ENCODE measurements at places on chromosomes 12 and 14. TPM values are rescaled to one million over a fixed set of nuclear protein-coding genes. Genes with fewer than 3 reads are reported as not detected.
A peak's percentile ranks its signal among the peaks of the same experiment; 100 is the strongest.

DNA sequence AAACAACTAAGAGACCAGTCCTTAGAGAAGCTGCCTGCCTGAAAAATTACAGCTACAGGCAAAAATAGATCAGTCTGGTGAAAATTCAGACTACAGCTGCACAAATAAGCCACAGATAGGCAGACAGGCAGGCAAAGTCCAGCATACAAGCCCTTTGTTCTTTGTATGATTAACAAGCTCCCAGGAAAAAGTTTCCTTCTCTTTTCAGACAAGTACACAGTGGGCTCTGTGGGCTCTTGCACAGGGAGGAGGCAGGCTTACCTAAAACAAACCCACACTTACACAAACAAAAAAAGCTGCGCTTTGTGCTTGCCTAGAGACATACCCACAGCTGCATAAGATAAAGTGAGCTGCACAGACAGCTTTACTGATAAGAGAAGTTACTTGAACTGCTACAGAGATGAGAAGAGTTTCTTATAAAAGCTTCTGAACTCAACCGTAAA lies 7.7 kb downstream of the OR6C68 start:
- DNase-seq, result no peak

The C1QL4 gene
- polyA plus RNA-seq, result 0.03 TPM

The CACNA1C gene
- not detected for polyA plus RNA-seq

- peak; percentile 29 for DNase-seq
Observed at GRCh38 chr12:90216815-90217214, 508.2 kb upstream of the ATP2B1 start.

GRCh38 chr12:98503342-98503591 lies 12.1 kb upstream of the TMPO start:
- peak; percentile 89 for DNase-seq

The SDR9C7 gene
- polyA plus RNA-seq, result not detected

DNA sequence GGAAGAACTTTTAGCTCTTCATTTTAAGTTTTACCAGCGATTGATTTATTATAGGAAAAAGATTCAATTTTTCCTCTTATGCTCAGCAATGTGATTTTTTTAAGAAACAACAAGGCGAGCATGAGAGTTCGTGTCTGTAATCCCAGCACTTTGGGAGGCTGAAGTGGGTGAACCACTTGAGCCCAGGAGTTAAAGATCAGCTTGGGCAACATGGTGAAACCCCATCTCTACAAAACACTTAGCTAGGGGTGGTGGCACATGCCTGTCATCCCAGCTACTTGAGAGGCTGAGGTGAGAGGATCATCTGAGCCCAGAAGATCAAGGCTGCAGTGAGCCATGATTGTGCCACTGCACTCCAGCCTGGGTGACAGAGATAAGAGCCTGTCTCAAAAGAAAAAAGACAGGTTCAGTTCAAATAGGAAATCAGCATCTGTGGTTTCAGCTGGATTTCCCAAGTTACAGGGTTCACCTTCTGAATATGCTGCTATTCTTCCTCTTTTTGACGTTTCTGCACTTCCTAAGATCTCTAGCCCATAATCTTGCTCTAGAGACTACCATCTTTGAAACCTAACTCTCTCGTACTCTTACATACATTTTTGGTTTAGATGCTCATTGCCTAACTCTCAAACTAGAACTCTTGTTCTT lies 274.7 kb downstream of the SEC23A start:
- DNase-seq, result no peak

The PTCSC3 gene
- polyA plus RNA-seq, result not detected

The INHBE gene
- 0.07 TPM for polyA plus RNA-seq

The ATP5MC2 gene
- 253 TPM for polyA plus RNA-seq

Measured in mammary epithelial cell (primary cell).